ENCODE measurements at places on chromosomes 2 and 18. TPM values are rescaled to one million over a fixed set of nuclear protein-coding genes. Genes with fewer than 3 reads are reported as not detected.

The SETBP1 gene
- total RNA-seq = 1.2 TPM

The CCDC93 gene
- total RNA-seq = 27.5 TPM

The SMCHD1 gene
- 136 TPM for total RNA-seq

The SDC1 gene
- 0.11 TPM for total RNA-seq

The EML6 gene
- total RNA-seq = 0.30 TPM

The GDF7 gene
- not detected for total RNA-seq

The ATIC gene
- total RNA-seq = 232 TPM

The MSTN gene
- not detected for total RNA-seq

The ZNF396 gene
- total RNA-seq = 0.86 TPM

The SGPP2 gene
- 10.0 TPM for total RNA-seq

The WIPF1 gene
- total RNA-seq = 138 TPM

The DRC1 gene
- not detected for total RNA-seq

The COL4A3 gene
- total RNA-seq = not detected

The MFF gene
- total RNA-seq = 88.1 TPM

The GPR39 gene
- total RNA-seq = not detected

The MTERF4 gene
- total RNA-seq = 47.1 TPM

The TMEM237 gene
- 12.6 TPM for total RNA-seq

The LYPD6B gene
- not detected for total RNA-seq

The OSBPL1A gene
- total RNA-seq = 5.4 TPM

The ATG9A gene
- total RNA-seq = 49.1 TPM

The SH2D6 gene
- total RNA-seq = 0.55 TPM

The ITPRIPL1 gene
- 15.5 TPM for total RNA-seq

The SIX3 gene
- total RNA-seq = not detected

The ATP6V1C2 gene
- total RNA-seq = 0.41 TPM

The SLC16A14 gene
- total RNA-seq = not detected

The ATP6V1B1 gene
- total RNA-seq = 0.11 TPM

The SAG gene
- not detected for total RNA-seq

The SCYGR4 gene
- not detected for total RNA-seq

The EFR3B gene
- total RNA-seq = 1.2 TPM

The IL36B gene
- total RNA-seq = not detected

The CDK15 gene
- not detected for total RNA-seq

The EMX1 gene
- not detected for total RNA-seq

The DTNA gene
- total RNA-seq = 1.4 TPM

The LYPD6 gene
- not detected for total RNA-seq

The CCDC68 gene
- total RNA-seq = not detected

The DNAJC5G gene
- not detected for total RNA-seq

The SPP2 gene
- not detected for total RNA-seq

The POTEI gene
- total RNA-seq = not detected

The FAM237A gene
- not detected for total RNA-seq

The RGPD4 gene
- 0.16 TPM for total RNA-seq

The SLC9A2 gene
- total RNA-seq = not detected

The ERMN gene
- total RNA-seq = 2.7 TPM

The DSG2 gene
- total RNA-seq = 0.82 TPM

The SH3BP4 gene
- total RNA-seq = 0.31 TPM

The POMC gene
- total RNA-seq = 7.8 TPM

The DSG1 gene
- total RNA-seq = not detected

The RFTN2 gene
- not detected for total RNA-seq

The GPBAR1 gene
- total RNA-seq = 0.88 TPM

The FHOD3 gene
- not detected for total RNA-seq

The ADD2 gene
- 76.0 TPM for total RNA-seq

The GPR155 gene
- total RNA-seq = 8.8 TPM
